AG08395 (cell line): ENCODE measurements at places on chromosomes 11 and 22.
A peak's percentile ranks its signal among the peaks of the same experiment; 100 is the strongest.

DNA sequence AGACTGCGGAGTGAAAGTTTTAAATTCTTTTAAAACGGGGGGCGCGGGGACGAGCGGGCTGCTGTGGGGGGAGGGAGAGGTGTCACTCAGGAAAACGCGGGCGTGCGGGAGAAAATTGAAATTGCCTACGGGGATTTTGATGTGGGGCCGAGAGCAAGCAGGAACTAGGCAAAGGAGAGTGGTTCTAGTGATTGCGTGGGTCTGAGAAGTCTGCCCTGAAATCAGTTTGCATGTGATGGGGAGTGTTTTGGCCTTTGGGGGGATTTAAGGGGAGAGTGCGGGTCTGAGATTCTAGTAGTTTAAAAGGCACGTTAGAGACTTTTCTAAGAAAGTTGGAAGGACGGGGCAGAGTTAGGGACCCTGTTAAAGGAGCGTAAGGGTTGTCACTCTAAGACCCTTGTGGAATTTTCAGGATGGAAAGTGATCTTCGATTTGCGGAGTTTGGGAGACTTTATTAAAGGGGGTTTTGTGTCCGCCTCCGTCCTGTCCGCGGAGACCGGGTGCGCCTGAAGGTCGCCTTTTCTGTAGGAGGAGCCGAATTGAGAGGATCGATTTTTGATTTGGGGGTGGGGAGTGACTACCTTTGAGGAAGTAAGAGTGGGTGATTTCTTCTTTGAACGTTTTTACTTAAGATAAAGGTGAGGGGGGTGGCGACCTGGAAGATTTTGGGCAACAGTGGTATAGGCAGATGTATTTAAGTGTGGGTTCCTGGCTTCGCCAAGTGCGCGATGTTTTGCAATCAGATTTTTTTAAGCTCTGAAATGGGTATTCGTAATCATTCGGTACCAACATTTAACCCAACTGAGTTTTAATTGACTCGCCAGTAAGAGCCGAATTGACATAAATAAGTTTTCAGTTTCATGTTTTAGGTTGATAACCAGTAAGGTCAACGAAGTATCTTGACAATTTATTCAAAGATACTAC, 1.1 kb downstream of the EED start:
- no peak for DNase-seq

DNA sequence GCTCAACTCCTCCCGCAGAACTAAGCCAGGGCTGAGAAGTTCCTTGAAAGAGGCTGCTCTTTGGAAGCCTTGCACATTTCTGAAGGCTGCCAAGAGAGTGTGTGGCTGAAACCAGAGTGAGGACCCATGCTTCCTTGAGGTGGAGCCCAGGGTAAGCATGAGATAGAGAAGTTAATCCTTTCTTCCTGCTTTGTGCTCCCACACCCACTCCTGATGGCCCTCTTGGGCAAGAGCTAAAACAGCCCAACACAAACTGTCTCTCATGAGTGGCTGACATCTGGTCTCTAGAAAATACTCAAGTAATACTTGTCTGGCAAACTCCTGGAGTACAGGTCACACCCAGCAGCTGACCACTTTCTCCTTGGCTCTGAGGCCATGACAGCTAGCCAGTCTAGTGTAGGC, 523.7 kb downstream of the INSC start:
- DNase-seq, result no peak

DNA sequence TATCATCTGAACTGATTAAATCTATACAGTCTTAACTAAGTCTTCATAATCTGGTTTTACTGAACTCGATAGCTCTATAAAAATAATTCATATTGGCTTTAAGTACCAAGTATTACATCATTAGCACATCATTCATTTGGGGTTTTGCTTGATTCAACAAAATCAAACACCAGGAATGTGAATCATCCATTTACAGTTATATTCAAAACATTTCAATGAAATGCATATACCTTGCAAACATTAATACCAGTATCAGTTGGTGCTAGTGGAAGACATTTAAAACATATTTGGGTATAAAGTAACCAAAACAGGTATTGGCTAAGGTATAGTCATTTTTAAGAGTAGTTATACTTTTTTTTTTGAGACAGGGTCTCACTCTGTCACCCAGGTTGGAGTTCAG, 12.2 kb upstream of the CCDC89 start:
- no peak for DNase-seq

DNA sequence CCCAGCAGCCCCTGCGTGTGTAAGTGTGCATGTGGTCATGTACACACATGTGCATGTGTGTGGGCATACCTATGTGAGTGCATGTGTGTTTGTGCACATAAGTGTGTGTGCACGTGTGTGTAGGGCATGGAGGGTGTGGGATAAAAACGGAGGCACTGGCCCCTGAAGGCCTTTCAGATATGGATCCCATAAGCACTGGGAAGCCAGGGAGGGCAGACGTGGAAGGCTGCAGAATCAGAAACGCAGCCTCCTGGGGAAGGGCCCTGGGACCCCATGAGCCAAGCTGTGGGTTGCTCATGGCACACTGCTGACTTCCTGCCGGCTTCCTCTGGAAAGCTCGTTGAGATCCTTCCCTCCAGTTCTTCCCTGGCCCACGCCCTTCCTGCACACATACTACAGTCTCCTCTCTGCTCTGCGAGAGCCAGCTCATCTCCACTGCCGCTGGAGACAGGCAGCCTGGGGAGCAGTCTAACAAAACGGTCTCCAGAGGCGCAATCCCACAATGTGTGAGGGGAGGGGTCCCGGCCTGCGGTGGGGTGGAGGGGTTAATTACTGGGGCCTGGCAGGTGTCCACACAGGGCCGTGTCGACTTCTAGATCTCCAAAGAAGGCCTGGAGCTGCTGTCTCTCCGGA, 435.2 kb upstream of the B3GAT1 start:
- no peak for DNase-seq

GRCh38 chr11:43376594-43376993, 17.9 kb downstream of the TTC17 start:
- DNase-seq, result peak; percentile 54

DNA sequence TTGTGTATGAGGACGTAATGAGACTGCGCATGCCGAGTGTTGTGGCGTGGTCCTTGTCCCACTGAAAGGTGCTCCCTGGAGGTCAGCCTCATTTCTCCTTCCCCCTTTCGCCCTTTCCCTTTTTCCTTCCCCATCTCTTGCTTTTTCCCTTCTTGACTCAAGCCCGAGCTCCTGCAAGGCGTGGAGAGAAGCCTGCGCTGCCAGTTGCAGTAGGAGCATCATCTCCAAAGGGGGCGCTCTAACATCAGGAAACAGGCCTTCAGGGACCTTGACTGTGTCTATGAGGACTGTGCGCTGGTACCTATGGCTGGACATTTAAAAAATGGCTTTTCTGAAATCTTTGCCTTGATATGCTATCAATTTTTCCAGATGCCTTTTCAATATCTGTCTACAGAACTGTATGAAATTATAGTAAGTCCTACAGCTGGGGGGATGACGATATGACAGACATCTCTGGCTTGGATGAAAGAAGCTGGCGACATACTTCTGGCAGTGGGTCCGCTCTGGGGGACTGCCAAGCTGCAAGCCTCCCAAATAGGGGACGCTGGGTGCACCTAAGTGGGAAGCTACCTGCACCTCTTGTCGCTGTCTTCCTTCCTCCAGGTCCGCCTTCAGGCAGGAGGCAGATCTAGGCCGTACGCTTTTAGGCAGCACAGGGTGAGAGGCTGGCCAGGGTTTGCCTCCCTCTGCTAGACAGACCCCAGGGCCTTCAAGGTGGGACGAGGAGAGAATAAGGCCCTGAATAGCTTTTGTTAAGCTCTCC, 96.5 kb downstream of the NXPE2 start:
- peak; percentile 39 for DNase-seq

- peak; percentile 8 for DNase-seq
These were observed 20.4 kb downstream of the ALKBH8 start for GRCh38 chr11:107545101-107545514.

- no peak for DNase-seq
These were observed 987.6 kb downstream of the NTM start for GRCh38 chr11:132357811-132358572.

DNA sequence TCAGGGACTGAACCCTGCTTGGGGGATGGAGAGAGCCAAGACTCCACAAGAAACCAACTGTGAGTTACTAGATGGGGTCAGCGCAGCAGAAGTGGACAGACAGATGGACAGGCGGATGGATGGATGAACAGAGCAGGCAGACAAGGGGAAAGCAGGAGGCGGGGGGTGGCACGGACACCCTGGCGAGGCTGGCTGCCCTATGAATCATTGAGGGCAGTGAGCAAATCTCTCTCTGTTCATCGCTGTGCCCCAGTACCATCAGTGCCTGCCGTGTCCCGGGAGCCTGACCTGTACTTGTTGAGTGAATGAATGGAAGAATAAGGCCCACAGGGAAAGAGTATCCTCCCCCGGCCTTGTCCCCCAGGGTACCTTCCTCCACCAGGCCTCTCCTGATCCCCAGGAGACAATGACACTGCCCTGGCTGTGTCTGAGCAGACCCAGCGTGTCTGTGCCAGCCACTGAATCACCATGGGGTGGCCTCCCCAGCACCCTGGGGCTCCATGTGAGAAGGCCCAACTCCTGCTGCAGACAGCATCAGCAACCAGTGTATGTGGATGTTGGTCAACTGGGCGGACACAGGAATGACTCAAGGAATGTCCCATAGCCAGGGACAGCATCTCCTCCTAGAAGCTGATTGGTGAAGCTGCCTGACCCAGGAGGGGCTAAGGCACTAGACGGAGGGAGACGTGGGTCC, 5.1 kb upstream of the KLHL35 start:
- peak; percentile 37 for DNase-seq

GRCh38 chr11:13339195-13340153, 61.9 kb downstream of the BMAL1 start:
- peak; percentile 90 for DNase-seq

DNA sequence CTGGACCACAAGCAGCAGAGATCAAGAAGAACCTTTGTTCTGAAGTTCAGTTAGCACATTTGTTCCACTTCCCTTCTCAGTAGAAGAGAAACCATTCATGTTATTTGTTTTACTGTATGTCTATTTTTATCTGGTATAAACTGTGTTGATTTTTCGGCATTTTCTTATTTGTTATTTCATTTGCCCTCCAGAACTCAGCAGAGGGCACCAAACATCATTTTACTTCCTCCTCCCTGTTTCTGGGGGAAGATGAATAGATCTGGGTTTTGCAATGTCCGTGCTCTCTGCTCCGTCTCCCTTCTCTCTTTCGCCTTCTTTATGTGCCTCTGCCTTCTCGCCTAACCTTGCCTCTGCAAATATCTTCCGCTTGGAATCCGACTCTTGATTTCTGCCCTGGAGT, 366.9 kb downstream of the NTM start:
- DNase-seq, result peak; percentile 49

- DNase-seq, result no peak
These were observed 10.4 kb downstream of the ZNRF3 start for GRCh38 chr22:28893810-28894209.

DNA sequence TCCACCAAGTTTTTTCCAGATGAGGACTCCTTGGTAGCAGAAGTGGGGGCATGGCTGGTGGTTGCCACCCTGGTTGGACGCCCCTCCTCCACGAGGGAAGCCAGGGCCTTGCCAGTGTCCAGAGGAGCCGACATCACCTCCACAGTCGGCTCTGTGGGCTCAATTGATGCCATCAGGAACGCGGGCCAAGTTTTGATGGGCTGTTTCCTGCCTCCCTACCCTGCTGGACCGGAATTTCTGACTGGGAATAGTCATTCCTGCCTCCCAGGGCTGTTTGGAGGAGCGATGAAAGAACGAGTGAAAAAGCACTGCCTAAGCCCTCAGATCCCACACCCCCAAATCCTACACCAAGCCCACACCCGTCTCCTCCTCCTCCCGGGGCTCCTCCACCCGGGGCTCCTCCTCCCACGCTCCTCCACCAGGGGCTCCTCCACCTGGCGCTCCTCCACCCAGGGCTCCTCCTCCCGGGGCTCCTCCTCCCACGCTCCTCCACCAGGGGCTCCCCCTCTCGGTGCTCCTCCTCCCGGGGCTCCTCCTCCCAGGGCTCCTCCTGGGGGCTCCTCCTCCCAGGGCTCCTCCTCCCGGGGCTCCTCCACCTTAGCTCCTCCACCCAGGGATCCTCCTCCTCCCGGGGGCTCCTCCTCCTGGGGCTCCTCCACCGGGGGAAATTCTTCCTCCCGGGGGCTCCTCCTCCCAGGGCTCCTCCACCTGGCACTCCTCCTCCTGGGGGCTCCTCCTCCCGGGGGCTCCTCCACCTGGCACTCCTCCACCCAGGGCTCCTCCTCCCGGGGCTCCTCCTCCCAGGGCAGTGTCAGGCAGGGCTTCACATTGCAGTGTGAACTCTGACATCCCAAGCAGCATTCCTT, 10.0 kb upstream of the PRR5 start:
- no peak for DNase-seq

DNA sequence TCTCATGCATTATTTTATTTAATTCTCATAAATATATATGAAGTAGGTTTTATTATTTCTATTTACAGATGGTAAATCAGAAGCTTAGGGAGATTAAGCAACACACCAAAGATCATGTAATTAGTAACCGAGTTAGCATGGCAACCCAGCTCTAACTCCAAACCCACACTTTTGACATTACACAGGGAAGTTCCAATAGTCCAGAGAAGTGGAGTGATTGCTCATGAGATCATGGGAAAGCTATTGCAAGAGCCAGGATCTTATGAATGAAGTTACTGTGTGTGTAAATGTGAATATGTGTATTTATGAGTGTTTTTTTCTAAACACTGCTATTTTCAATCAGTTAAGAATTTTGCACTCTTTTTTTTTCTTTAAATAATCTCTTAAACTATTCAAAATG, 225.8 kb upstream of the KIRREL3 start:
- no peak for DNase-seq
